Stimulated activated effector memory CD8-positive, alpha-beta T cell treated with anti-CD3 and anti-CD28 coated beads, Interleukin-12 subunit alpha, Interleukin-12 subunit beta, amount 100 ng/mL, for 72 hours (primary cell): ENCODE measurements at places on chromosomes 2 and 18.

GRCh38 chr18:48450685-48451084 lies 41.5 kb upstream of the ZBTB7C start:
- no peak for DNase-seq

DNA sequence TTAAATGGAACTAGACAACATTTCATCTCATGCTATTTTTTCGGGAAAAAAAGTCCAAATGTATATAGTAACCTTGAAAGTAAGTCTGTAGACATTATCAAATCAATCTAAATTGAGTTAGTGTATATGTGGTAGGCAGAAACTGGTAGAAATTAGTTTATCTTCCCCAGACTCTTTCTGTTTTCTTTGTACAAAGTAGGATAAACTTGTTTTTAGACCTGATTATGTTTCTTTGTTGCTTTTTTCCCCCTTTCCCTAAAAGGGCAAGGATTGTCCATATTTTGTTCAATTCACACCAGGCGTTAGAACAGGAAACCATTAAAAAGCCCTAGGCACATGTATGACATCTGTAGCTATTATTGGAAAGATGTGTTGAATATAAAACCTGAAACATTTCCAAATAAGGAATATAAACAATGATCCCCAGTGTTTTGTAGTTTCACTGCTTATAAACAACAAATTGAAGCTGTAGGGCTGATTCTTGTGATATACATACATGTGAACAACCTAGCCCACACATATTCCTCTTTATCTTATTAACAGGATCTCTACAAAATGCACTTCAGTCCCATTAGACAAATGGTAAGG lies 528.3 kb downstream of the PARD3B start:
- no peak for DNase-seq

DNA sequence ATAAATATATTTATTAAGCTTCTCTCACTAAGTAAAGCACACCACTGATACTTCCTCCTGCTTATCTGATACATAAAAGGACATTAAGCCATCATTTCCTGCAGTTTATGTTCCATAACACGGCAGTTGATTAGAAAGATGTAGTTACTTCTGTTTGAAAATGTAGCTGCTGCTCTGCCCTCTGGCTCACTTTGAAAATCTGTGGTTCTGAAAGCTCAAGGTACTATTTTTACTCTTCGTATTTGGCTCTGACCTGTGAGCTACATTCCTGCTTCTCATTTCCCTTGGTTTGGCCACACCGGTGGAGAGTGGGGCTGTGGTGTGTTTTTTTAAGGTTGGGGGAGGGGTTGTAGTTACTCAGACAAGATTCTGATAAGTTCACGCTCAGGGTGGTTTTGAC lies 12.8 kb upstream of the TTN start:
- no peak for DNase-seq

- no peak for DNase-seq
Observed at GRCh38 chr2:37689751-37690150, 18.3 kb upstream of the CDC42EP3 start.

- DNase-seq = peak; percentile 4
Observed at GRCh38 chr2:24456599-24457556, 34.2 kb upstream of the NCOA1 start.

DNA sequence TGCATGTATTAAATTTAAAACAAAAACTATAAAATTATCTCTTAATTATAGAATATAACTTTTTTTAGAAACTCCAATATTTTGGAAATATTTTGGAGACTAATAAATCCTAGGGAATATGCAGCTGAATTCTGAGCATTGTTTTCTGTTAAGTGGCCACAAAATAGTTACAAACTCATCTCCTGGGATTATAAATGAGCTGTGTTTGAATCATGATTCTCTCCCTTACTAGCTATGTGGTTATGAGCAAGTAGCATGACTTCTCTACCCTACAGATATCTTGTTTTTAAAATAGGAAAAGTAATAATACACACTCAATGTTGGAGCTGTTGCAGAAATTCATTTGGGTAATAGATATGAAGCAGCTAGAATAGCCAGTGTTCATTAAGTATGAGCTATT lies 137.9 kb upstream of the ITGA4 start:
- no peak for DNase-seq

- DNase-seq = no peak
Observed at GRCh38 chr18:54109131-54109683, 115.3 kb downstream of the MBD2 start.

DNA sequence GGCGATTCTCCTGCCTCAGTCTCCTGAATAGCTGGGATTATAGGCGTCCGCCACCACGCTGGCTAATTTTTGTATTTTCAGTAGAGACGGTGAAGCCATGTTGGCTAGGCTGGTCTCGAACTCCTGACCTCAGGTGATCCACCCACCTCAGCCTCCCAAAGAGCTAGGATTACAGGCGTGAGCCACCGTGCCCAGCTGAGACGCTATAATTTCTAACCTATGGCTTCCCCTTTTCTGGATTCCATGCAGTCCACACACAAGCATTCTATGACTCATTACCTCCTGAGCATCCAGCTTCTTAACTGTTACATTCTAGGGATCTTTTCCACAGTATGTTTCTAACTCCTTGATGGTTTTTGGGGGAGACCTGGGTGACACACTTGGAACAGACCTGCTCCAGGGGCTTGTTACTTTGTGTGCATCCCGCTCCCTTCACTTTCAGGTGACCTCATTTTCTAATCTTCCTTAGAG lies 11.8 kb upstream of the KCMF1 start:
- DNase-seq = no peak
